ENCODE measurements at places on chromosomes 16 and 17. TPM values are rescaled to one million over a fixed set of nuclear protein-coding genes. Genes with fewer than 3 reads are reported as not detected.

Gene CCL14
- 0.38 TPM for total RNA-seq

Gene CNTD1
- 1.8 TPM for total RNA-seq

Gene HAP1
- total RNA-seq, result 2.5 TPM

Gene EPX
- not detected for total RNA-seq

Gene CD300LG
- 0.26 TPM for total RNA-seq

Gene KIF2B
- 0.24 TPM for total RNA-seq

Gene CACNG5
- 3.4 TPM for total RNA-seq

Gene TBC1D3B
- total RNA-seq, result 0.57 TPM

Gene TNS4
- total RNA-seq, result 0.09 TPM

Gene TMC7
- total RNA-seq, result 0.60 TPM

Gene NPIPA2
- total RNA-seq, result 1.7 TPM

Gene CDYL2
- total RNA-seq, result 5.0 TPM

Measured in motor neuron (in vitro differentiated cells).